ENCODE measurements at places on chromosomes 16 and 17. TPM values are rescaled to one million over a fixed set of nuclear protein-coding genes. Genes with fewer than 3 reads are reported as not detected.

- DNase-seq, result no peak
Measured at GRCh38 chr16:54446639-54447038, 160.1 kb upstream of the IRX3 start.

DNA sequence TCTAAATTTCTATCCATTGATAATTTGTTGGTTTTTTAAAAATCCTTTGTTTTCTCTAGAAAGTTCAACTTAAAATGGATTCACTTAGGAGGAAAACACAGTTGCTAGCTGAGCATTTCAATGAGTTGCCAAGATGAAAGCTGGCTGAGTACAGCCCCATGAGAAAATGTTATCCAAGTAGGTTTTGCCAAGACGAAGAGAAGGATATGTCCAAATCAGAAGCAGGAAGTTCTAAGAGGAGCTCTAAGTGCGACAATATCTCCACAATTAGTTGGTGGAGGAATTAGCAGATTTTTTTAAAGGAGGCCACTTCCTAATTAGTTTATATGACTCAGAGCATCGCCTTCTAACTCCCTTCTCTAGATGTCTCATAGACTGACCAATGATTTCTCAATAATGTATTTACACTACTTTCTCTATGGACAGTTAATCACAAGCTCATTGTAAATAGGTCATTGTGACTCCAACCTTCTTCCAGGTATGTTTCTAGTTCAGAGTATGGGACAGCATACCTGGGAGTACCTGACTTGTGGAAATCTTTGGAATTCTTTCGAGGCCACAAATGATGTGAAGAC, 873.3 kb upstream of the SOX9 start:
- no peak for DNase-seq

DNA sequence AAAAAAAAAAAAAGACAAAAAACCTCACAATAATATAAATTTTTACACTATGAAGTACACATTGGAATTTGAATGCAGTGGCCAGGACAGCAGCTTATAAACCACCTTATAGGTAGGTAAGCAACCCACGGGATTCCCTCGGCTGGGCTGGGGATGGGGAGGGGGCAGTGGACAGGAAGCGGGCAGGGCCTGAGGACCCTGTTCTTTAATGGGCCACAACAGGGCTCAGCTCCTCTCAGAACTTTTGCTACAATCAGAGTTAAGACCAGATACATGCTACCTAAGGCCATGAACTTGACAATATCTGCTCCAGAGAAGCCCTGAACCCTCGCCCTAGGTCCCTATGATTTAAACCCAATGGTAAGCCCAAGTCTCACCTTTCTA, 25.1 kb downstream of the STAT5A start:
- DNase-seq, result no peak

DNA sequence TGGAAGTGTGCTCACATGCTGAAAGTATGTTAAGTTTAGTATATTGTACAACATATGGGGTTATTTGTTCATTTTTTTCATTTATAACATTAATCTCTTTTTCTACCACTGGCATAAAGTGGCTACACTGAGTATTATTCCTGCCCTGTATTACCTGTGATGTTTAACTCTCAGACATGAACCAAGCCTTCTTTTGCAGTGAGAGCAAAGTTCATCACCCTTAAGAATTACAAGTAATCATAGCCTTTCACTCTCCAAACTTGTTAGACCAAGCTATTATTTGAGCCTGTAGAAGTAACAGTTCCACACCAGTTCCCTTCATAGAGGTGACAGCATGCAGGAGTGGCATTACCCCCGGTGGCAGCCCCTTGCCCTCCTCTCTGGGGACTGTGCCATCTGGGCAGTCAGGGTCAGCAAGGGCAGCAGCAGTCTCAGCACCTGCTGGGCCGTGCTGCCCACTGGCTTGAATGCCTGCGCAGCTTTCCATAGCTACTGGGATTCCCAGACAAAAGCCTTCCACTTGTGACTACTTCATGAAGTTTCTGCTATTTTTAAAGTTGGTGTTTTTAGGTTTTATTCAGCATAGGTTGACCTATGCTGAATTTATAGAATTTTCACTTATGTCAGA, 71.3 kb downstream of the TMC6 start:
- no peak for DNase-seq

DNA sequence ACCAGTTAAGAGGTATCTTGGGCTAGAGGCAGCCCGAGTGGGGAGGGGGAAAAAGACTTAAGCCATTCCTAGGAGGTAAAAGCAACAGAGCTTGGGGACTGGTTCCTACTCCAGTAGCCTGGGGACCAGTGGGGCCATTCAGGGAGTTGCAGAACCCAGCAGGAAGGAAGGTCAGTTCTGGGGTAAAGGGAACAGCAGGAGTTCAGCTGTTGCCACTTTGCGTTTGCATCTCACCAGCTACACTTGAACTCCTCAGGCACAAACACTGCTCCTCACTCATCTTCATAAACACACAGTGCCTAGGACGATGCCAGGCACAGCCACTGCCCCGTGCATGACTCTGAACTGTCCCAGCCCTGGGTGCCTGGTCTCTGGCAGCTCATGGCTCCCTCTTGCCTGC, 4.0 kb downstream of the HAP1 start:
- DNase-seq, result no peak

- DNase-seq, result no peak
Measured at GRCh38 chr16:66568355-66568754, 2.1 kb downstream of the CMTM1 start.

DNA sequence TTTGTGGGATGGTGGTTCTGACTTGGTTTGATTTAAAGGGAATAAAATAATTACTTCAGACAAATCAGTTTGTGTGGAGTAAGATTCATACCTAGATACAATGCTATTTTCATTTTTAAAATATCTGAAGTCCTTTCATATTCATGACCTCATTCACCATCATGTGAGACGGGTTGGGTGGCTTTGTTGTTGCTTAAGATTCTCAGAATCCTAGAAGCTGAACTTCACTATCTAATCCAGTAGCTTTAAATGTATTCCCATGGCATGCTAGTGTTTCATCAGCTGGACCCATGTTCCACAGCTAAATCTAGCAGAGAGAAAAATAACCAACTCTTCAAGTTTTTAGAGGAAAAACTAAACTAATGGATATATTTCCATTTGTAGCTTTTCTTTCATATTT, 2.7 kb upstream of the AMFR start:
- no peak for DNase-seq

Gene MEOX1
- total RNA-seq, result 0.18 TPM

GRCh38 chr17:71922439-71922838, 198.4 kb upstream of the SOX9 start:
- no peak for DNase-seq

DNA sequence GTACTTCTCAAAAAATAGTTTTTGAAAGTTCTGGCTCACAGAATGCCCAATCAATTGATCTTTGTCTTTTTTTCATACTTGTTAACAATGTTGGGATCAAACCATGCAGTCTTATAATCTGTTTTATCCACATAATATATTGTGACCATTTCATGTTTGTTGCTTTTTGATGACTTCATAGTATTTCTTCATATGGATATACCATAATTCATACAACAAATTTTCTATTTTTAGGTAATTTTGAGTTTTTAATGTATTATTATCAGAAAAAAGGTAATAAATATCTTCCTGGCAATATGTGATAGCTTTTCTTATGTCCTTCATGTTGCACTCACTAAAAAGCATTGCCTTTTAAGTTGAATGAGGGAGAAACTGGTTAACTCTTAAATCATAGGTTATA, 44.8 kb downstream of the TBC1D26 start:
- no peak for DNase-seq

DNA sequence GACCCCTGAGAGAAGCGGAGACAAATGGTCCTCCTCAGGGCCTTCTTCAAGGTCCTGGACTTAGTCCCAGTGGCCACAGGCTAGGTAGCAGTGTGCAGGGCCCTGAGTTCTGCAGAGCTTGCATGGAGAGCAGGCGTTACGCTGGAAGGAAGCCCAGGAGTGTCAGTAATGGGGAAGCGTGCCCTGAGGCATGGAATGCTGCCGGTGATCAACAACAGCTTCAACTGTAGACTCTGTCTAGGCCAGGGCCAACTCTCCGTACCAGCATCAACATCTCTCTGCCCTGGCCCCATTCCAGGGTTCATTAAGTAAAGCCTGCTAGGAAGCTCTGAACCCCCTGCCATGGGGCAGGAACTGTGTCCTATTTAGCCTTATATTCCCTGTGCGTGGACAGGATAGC, 568 bp upstream of the TNK1 start:
- DNase-seq, result no peak

Gene GNG13
- not detected for total RNA-seq

- no peak for DNase-seq
Measured at GRCh38 chr17:5854871-5855554, 215.2 kb upstream of the WSCD1 start.

Gene RAMP2
- not detected for total RNA-seq

Gene C17orf107
- 30.2 TPM for total RNA-seq

Gene UNC45B
- total RNA-seq, result 1.4 TPM

Gene TELO2
- 46.5 TPM for total RNA-seq

DNA sequence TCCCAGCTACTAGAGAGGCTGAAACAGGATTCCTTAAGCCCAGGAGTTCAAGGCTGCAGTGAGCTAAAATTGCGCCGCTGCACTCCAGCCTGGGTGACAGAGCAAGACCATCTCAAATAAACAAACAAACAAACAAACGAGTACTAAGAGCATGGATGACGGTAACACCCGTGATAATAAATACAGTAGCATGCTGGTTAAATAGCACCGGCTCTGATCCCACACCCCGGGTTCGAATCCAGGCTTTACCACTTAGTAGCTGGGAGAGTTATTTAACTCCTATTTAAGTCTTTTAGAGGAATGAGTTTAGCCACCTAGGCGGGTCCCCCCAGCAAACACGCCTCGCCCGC, 301 bp upstream of the METTL22 start:
- DNase-seq, result no peak

Gene NSF
- total RNA-seq, result 39.9 TPM

DNA sequence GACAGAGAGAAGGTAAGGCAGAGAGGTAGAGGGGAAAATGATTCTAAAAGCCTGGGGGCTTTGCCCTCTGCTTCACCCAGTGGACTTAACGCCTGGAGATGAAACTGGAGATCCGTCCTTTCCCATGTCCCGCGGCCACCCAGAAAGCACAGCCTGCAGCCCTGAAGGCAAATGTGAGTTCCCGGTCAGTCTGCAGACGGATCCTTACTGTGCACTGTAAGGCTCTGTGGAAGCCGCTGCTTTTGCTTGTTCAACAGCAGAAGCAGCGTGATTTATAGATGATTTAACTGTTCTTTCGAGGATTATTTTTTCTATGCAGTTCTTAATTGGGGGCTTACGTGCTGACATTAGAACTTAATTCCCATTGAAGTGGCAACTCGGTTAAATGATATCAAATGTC, 290.4 kb downstream of the FOXL1 start:
- no peak for DNase-seq

- no peak for DNase-seq
Measured at GRCh38 chr17:19387921-19388521, 1.0 kb upstream of the MFAP4 start.

GRCh38 chr16:68272507-68273209, 8.3 kb downstream of the SLC7A6 start:
- DNase-seq, result peak; percentile 86

DNA sequence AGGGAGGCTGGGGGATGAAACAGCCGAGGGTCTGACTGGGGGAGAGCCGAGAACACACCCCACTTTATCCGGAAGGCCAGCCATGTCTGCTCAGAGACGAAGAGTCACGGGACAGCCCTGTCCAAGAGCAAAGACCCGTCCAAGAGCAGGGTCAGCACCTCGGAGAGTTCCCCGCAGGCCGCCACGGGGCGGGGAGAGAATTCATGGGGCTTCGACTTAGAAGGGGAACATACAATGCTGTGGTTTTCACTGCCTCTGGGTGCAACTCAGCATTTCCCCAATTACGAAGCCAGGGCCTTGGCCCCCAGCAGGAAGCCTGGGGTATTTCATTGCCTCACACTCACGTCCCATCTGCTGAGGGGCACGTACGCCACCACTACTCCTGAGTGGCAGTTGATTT, 59.3 kb downstream of the JPH3 start:
- DNase-seq, result peak; percentile 26

GRCh38 chr17:6555331-6556120, 829 bp downstream of the PITPNM3 start:
- peak; percentile 10 for DNase-seq

Gene NPIPA8
- total RNA-seq, result not detected

GRCh38 chr17:4733073-4733531, 1.9 kb downstream of the MED11 start:
- no peak for DNase-seq

Gene ZNF598
- total RNA-seq, result 71.6 TPM

Gene TRIM47
- total RNA-seq, result 2.0 TPM

Gene GCGR
- total RNA-seq, result not detected

- no peak for DNase-seq
Measured at GRCh38 chr16:1050516-1050915, 22.0 kb upstream of the SSTR5 start.

Gene PPY
- total RNA-seq, result not detected

Gene KRT23
- total RNA-seq, result not detected

- DNase-seq, result no peak
Measured at GRCh38 chr16:53043428-53043831, 9.3 kb downstream of the CHD9NB start.

- DNase-seq, result no peak
Measured at GRCh38 chr17:21223086-21223485, 9.1 kb upstream of the TMEM11 start.

Gene MT1B
- not detected for total RNA-seq

GRCh38 chr16:88349903-88350900, 32.6 kb upstream of the ZNF469 start:
- no peak for DNase-seq

DNA sequence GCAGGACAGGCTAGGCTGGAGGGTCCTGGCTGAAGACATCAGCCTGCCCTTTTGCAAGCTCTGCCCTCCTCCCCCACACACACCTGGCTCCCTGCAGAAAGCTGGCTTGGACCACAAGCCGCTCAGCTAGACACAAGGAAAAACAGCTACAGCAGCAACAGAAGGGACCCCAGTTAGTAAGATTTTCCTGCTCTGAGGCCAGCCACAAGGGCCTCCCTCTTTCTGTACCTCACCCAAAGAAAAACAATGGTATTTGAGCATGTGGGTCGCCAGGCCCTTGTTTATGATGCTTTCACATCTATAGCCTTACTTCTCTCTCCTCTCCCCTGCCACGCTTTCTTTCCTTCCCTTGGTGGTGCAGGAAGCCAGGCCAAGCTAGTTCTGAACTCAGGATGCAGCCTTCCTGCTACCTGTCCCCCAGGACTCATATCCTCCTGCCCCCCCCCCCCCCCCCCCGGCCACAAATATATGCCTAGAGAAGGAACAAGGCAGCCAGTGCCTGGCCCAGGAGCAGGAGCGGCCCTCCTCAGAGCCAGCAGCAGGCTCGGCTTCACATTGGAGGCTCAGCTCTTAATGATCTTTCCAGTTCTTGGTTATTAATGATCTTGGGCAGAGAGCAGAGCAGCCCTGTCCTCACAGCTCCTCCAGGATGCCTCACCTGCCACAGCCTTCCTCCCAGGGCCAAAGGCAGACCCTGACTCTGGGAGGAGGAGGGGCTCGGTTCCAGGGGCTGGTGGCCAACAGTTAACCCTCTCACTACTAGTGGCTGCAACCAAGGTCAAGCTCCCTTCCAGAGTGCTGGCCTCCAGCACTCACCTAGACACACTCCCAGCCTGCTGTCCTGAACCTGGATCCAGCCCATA, 19.5 kb downstream of the GRIN2C start:
- no peak for DNase-seq

- no peak for DNase-seq
Measured at GRCh38 chr17:54009502-54009901, 186.8 kb downstream of the KIF2B start.

Measured in natural killer cell (primary cell).